ENCODE measurements at places on chromosomes 16 and 17.

GRCh38 chr16:66975302-66975893, 13.0 kb upstream of the CES4A start:
- DNase-seq, result no peak

GRCh38 chr17:75271955-75272847, 1.2 kb upstream of the MIF4GD start:
- no peak for DNase-seq

DNA sequence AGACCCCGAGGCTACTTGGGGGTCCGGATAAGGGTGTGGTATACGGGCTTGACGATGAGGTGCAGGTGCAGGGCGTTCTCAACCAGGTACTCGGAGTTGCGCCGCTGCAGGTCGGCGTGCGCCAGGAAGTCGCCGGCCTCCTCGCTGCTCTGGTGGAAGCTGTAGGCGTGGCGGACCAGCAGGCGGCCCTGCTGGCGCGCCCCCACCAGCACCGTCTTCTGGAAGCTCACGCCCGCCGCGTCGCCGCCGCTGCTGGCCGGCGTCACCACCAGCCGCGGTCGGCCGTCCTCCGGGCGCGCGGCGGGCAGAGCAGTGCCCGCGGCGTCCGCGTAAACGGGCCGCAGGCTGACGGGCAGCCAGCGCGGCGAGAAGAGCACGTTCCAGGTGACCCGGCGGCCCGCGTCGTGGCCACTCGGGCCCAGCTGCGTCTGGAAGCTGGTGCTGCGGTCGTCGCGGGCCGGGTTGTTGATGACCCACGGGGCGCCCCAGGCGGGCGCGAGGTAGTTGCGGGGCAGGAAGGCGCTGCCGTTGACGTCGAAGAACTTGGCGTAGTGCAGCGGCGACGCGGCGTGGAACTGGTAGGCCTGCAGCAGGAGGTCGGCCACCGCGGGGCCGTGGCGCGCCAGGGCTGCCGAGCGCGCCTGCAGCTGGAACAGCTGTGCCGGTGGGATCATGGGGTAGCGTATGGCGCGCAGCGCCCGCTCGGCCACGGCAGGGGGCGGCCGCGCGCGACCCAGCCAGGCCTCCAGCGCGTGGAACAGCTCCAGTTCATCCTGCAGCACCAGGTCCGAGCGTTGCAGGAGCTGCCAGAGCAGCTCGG, 4.8 kb downstream of the BTBD17 start:
- no peak for DNase-seq

- no peak for DNase-seq
These were observed 4.0 kb upstream of the GRIN2C start for GRCh38 chr17:74863420-74864296.

DNA sequence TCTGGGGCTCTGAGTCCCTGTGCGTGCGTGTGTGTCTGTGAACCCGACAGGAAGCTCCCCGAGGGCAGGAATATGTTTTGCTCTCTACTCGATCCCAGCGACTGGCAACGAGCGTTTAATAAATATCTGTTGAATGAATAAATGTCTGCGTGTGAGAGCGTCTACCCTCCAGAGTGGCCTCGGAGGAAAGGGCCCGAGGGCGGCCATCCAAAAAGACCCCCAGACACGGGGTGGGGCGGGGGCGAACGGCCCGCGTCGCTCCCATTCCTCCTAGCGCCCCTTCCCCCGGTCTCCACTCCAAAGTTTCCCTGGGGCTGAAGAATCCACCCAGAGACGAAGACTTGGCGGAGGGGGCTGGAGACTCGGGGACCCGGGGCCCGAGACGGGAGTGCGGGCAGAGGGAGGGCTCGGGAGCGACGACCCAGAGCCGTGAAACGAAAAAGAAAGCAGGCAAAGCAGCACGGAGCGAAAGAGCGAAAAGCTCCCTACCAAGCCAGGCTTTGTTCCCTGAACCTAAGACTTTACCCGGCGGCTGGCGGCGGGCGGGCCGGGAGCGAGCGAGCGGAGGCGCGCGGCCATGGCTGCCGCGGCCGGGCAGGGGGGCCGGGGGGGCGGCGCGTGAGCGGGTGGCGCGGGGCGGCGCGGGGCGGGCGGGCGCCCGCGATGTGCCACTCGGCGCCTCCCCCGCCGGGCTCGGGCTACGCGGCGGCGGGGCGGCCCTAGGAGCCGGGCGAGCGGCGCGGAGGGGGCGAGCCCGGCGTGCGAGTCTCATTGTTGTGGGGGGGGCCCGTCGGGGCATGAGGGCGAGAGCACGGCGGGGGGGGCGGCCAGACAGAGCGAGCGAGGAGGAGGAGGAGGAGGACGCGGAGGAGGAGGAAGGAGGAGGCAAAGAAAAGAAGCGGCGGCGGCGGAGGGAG, at the start of gene MLLT6:
Gene MLLT6, plus strand, starts transcription at position 668 of the 917 bp plus-strand sequence. CDS start 360 bp downstream, outside the sequence.
- DNase-seq, result peak; percentile 75

Data from effector memory CD4-positive, alpha-beta T cell (primary cell).